CD4-positive, CD25-positive, alpha-beta regulatory T cell (primary cell): ENCODE measurements at places on chromosomes 5 and 9.

GRCh38 chr5:97365163-97365845, 182.3 kb upstream of the RIOK2 start:
- no peak for DNase-seq

DNA sequence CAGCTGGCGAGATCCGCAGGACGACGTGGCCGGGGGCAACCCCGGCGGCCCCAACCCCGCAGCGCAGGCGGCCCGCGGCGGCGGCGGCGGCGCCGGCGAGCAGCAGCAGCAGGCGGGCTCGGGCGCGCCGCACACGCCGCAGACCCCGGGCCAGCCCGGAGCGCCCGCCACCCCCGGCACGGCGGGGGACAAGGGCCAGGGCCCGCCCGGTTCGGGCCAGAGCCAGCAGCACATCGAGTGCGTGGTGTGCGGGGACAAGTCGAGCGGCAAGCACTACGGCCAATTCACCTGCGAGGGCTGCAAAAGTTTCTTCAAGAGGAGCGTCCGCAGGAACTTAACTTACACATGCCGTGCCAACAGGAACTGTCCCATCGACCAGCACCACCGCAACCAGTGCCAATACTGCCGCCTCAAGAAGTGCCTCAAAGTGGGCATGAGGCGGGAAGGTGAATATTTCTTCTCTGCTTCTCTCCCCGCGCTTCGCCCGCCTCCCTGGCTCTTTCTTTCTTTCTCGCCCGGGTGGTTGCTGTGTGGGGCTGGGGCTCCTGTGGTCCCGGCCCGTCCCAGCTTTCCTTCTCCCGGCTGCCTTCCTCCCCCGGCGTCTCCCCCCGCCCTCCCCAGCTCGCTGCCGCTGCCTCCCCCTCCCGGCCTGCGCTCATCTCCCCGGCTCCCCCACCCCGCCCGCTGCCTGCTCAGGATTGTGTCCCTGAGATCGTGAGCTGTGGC, 2.2 kb downstream of the NR2F1 start:
- no peak for DNase-seq

DNA sequence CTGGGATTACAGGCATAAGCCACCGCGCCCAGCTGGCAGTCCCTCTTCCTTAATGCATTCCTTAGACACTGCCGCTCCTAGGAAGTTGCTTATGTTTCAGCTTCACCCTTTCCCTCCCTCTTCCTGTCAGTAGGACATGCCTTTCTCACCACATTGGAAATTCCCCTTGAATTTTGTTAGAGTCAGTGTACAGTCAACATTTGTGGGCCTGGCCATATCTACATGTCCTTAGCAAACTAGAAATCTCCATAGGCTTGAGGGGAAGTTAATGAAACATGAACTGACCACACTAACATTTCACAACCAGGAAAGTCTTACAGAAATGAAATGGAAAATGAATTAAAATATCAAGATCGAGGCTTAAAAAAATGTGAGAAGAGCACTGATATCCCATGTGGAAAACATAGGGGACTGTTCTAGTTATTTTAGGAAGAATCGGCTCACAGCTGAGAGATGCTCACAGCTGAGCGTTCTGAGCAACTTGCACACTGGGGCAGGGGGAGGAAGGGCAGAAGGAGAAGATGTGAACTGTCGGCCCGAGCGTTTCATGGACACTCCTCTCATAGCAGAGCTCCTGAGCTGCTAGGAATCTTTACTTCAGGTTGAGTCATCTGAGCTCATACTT, 21.1 kb upstream of the LVRN start:
- no peak for DNase-seq

- no peak for DNase-seq
Measured at GRCh38 chr5:152641970-152642805, 237.1 kb upstream of the NMUR2 start.

DNA sequence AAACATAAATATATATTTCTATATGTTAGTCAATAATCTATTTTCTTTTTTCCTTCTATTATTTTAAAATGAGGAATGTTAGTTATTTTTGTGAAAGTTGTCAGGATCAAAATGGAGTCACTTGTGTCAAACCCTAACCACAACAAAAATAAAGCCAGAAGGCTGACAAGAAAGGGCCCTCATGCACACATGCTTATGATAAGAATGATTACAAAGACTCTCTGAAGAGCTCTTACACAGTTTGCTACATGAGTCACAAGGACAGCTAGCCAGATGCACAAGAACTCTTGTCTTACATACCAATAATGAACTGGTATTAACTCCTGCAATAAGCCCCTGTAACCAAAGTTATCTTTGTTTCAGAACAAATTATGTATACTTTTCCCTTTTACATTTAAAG, 64.7 kb downstream of the GGTA1 start:
- DNase-seq = no peak

GRCh38 chr9:109789971-109790370, 10.0 kb downstream of the PALM2AKAP2 start:
- DNase-seq = no peak

GRCh38 chr9:84339503-84339902, 1.1 kb downstream of the SLC28A3 start:
- no peak for DNase-seq

DNA sequence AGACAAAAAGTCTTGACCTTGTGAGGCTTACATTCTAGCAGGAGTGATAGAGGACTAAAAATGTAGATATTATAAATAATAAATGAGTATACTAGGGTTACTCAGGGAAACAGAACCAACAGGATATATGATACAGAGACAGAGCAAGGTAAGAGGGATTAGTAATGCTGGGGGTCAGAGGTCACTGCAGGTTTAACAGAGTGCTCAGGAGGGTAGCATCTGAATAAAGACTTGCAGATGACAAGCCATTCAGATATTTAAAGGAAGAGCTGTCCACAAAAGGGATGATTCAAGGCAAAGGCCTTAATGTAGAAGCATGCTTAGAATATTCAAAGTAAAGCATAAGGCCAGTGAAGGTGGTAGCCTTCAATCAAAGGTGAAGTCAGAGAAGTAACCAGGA, 65.6 kb upstream of the SEMA6A start:
- DNase-seq = no peak

DNA sequence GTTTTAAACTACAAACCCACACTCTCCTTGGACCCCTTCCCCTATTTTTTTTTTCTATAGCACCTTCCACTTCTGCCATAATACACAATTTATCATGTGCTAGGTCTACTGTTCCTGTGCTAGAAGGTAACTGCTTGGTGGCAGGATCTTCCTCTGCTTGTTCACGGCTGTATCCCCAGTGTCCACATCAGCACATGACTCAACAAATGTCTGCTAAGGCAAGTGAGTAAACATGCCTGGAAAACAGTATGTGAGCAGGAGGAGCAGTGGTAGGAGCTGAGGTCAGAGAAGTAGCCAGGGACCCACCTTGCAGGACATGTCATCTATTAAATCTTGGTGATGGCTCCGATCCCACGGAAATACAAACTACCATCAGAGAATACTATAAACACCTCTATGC, 79.4 kb downstream of the AUH start:
- DNase-seq = no peak

DNA sequence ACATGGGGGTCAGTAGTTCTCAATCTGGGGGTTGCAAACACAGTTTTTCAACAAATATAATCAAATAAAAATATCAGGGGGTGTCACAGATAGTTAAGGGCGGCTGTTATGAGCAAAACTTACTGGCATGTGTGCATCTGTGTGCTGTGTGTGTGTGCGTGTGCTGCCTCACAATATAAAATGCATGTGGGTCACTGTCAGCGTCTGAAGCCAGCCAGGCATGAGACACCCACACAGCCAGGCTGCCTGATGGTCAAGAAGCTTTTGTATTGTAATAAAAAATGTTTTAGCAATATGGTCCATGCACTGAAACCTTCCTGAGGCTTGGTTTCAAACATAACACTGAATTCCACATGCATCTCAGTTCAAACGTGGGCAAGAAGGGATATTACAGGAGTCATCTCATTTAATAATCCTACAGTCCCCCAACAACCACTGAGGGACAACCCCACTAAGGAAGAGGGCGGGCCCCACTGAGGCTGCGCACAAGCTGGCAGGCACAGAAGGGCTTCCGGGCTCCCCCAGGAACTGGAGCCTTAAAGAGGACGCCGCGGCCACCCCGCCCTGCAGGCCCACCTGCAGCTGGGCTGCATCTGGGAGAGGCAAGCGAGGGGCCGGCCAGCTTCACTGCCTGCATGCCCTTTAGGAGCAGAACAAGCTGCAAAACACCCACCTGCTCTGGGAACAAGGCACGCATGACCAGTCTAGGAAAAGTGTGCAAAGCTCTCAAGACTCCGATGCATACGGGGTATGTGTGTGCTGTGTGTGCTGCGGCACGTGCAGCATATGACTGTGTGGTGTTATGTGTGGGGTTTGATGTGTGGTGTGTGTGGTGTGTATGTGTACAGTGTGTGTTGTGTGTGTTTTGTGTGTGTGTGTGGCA, 14.1 kb downstream of the SEMA4D start:
- peak; percentile 85 for DNase-seq

DNA sequence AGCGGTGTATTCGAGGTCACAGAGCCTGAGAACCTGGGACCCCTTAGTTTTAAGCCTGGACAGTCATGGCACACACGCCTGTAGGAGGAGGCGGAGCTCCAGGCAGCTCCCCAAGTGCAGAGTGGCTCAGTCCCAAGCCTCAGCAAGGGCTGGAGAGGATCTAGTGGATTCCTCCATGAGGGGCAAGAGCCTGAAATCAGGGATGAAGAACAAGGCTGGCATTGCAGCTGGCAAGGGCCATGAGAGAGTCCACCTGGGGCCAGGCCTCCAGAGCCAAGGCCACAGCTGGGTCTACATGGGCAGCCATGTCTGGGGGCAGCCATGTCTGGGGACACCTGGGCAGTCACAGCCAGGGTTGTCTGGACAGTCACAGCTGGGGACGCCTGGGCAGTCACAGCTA, 21.9 kb downstream of the ADAMTSL2 start:
- no peak for DNase-seq

GRCh38 chr5:69517763-69518212, 25.2 kb downstream of the OCLN start:
- no peak for DNase-seq

- no peak for DNase-seq
Measured at GRCh38 chr5:32767948-32768467, 56.9 kb downstream of the NPR3 start.

GRCh38 chr9:89493671-89494070, 4.2 kb downstream of the SEMA4D start:
- DNase-seq = no peak

- DNase-seq = no peak
Measured at GRCh38 chr5:13859270-13860065, 85.0 kb downstream of the DNAH5 start.

GRCh38 chr9:97978371-97979130, 4.6 kb upstream of the ANP32B start:
- DNase-seq = no peak

- DNase-seq = no peak
Measured at GRCh38 chr9:38066197-38066913, 2.7 kb downstream of the SHB start.

- DNase-seq = no peak
Measured at GRCh38 chr5:72488756-72489155, 18.5 kb downstream of the ZNF366 start.

DNA sequence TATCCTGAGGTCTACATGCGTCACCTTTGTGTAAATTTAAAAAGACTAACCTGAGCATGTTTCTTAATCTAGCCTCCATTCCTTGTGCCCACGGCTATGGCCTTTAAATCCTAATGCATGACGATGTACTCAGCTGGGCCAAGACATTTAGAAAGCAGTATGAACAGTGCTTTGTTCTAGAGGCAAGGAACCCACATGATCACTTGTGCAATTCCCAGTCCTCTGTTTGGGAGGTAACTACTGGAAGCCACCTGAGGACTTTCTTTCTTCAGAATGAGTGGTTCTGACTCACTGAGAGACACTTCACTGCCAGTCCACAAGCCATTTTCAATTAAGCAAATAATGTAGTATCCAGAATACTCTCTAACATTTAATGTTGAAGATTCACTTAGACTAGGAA, 181.3 kb downstream of the RAB3C start:
- no peak for DNase-seq
